ENCODE measurements at places on chromosomes 1 and 21.

- no peak for DNase-seq
Measured at GRCh38 chr1:72006092-72006491, 276.2 kb downstream of the NEGR1 start.

DNA sequence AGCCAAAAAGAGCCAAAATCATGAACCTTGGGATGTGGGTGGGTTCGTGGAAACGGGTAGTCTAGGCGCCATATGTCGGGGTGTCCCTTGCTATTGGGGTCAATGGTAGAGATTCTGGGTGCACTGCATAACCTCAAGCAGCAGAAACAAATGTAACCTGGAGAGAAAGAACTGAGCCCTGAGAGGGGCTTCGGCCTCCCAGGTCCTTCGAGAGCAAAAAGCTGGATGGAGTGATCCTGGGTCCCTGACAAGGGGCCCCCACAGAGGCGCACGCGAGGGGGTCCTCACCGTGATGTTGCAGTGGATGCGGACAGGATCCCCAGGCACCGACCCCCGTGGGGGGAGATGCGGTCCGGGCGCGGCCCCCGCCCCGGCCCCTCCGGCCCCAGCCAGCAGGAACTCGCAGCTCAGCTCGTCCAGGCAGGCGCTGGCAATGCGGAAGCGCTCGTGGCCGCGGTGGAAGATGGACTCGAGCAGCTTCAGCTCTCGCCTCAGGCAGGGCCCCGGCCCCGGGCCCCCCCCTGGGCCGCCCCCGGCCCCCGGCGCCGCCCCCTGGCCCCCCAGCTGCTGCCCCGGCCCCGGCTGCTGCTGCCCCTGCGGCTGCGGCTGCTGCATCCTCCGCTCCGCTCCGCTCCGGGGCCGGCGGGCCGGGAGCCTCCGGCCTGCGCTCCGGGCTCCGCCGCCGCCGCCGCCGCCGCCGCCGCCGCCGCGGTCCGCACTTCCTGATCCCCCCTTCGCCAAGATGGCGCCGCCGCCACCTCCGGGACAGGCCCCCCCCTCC lies at the start of gene UBE2Q1:
Gene UBE2Q1, minus strand, starts transcription at position 724 of the 781 bp plus-strand sequence. Its CDS starts 109 bp downstream, at position 615.
- DNase-seq, result no peak

GRCh38 chr1:27773826-27774445 lies 917 bp downstream of the STX12 start:
- DNase-seq, result no peak

GRCh38 chr1:145956781-145957442 lies 905 bp downstream of the LIX1L start:
- no peak for DNase-seq

- no peak for DNase-seq
Measured at GRCh38 chr1:61266738-61267137, 184.4 kb downstream of the NFIA start.
